ENCODE measurements at places on chromosomes 6 and 20.

DNA sequence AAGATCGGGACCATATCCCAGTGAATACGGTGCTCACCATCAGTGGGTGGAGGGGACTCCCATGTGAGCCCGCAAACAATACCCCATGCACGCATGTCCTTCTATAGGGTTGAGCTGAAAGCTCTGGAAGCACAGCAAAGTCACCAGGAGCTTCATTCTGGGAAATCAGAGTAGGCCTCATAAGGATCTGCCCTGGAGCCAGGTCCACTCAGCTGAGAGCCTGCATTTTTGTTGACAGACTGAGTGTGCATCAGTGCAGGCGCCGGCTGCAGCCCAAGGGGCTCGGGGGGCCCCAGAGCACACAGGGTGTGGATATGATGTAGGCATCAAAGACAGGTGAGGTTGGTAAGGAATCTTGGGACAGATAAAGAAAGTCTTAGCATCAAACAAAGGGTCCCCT, 79.8 kb upstream of the CD93 start:
- DNase-seq: no peak

- no peak for DNase-seq
Observed at GRCh38 chr6:117381749-117382148, 44.0 kb downstream of the ROS1 start.

DNA sequence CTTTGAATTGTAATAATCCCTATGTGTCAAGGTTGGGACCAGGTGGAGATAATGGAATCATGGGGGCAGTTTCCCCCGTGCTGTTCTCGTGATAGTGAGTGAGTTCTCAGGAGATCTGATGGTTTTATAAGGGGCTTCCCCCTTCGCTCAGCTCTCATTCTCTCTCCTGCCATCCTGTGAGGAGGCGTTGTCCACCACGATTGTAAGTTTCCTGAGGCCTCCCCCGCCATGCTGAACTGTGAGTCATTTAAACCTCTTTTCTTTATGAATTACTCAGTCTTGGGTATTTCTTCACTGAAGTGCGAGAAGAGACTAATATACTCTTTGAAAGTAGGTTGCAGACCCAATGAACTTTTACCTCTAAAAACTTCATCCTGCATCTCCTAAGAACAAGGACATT, 39.2 kb upstream of the KCNG1 start:
- DNase-seq: no peak

DNA sequence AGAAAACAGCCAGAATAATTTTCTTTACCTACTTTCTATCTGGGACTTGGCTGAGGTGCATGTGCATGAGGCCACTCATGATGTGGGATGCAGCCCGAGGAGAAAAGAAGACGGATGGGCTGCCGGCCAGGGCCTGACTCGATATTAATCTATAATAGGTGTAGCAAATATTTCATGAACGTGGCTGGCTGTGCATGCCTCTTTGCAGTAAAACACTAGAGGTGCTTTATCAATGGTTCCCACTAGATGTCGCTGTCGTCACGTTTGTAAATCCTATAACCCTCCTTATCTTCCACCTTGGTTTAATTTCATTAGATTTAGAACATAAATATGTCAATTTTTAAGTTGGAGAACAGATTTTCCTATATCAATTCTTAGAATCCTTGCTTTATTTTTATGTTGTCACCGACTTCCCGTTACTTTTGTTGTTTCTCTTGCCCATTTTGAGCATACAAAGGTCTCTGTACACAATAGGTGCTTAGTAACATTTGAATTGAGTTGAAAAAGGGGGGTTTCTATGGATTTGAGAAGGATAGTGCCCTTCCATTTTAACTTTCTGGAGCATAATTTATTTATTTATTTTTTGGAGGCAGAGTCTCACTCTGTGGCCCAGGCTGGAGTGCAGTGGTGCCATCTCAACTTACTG, 19.6 kb upstream of the FERMT1 start:
- DNase-seq: no peak

- DNase-seq: no peak
Observed at GRCh38 chr6:24451581-24452388, 37.6 kb downstream of the GPLD1 start.

DNA sequence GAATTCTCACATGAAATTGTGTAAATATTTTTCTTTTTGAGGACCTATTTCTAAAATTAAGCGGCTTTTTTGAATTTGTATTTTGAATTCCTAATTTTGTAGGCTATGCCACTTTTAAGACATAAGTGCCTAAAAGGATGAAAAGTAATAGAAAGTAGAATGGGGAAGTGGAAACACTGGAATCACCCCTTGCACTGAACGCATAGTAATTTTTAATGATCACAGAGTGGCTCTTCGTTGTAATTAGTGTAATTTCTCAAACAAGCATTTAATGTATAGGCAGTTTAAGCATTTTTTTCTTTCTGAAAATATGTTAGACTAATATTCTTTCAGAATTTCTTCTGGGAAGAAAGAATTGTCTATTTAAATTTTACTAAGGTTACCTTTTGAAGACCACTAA, 73.2 kb downstream of the ARID1B start:
- no peak for DNase-seq

DNA sequence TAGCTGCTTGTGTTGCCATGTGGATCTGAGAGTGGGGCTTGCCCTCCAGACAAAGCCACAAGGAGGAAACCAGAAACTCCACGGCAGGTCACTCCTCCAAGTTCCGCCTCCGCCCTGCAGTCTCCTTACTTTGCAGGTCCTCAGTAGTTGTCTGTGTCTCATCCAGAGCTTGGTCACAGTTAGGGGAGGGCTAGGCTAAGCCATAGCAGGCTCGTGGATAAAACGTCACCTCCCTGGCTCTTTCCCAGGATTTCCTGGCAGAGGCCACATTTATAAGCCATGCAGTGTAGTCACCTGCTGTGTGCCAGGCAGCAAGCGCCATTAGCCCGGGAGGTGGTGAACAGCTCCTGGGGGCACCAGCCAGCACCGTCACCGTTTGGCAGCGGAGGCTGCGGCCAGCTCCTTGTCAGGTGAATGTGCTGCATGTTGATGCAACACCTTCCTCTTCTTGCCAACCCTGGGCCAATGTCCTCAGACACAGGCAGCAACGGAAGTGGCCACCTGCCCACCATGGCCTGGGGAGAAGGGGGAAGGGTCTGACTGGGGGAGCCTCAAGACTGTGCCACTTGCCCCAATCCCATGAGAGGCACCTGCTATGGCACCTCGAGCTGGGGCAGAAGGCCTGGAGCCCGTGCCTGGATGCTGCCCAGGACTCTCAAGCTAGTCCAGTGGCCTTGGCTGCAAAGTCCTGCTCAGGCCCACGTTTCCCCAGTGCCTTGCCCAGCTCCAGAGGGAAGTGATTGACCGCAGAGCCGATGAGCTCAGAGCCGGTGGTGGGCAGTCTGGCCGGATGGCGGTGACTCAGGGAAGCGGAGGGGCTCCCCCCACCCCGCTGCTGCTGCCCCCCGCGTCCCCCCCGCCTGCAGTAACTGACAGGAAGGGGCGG, 39.0 kb upstream of the SLCO4A1 start:
- DNase-seq: no peak

- DNase-seq: no peak
Observed at GRCh38 chr6:106452628-106453027, 92.1 kb downstream of the CRYBG1 start.

DNA sequence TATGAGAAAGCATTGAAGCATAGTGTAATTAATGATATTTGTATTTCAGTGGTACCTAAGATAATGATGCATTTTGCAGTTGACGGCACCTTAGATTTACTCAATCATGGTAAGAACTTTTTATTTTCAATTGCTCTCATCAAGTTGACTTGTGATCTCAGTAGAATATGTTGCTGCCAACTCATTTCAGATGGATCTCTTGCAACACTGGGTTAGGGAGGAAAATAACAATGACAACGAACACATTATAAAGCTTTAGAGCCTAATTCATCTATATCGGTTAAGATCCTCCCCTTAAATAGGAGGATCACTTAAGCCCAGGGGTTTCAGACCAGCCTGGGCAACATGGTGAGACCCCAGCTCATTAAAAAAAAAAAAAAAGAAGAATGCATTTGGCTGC, 18.0 kb upstream of the TBC1D22B start:
- DNase-seq: no peak

GRCh38 chr6:98016565-98016964, 733.5 kb upstream of the MMS22L start:
- DNase-seq: no peak

GRCh38 chr6:9710574-9710973, 704.3 kb downstream of the TFAP2A start:
- DNase-seq: no peak

GRCh38 chr6:4986999-4987398, 16.8 kb downstream of the RPP40 start:
- DNase-seq: no peak

- no peak for DNase-seq
Observed at GRCh38 chr6:91281901-91282300, 695.0 kb upstream of the MAP3K7 start.

GRCh38 chr20:17233626-17234025, 6.8 kb downstream of the PCSK2 start:
- no peak for DNase-seq

- DNase-seq: no peak
Observed at GRCh38 chr6:165950316-165950715, 217.3 kb downstream of the TBXT start.

GRCh38 chr6:128057946-128058345, 157.1 kb upstream of the THEMIS start:
- DNase-seq: no peak

- DNase-seq: no peak
Observed at GRCh38 chr6:17469006-17469832, 75.8 kb downstream of the CAP2 start.

DNA sequence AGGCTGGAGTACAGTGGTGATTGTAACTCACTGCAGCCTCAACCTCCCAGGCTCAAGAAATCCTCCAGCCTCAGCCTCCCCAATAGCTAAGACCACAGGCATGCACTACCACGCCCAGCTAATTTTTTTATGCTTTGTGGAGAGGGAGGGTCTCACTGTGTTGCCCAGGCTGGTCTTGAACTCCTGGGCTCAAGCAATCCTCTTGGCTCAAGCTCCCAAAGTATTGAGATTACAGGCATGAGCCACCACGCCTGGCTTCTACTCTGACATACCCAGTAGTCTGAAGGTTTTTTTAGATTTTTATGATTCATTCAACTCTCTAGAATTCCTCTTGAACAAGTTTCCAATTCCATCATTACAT, 1.3 kb upstream of the ARHGAP18 start:
- no peak for DNase-seq

- no peak for DNase-seq
Observed at GRCh38 chr6:37005061-37005810, at the start of gene FGD2. TSS of gene FGD2 (plus strand) at chr6:37005655. CDS start at chr6:37005818, 163 bp downstream.

DNA sequence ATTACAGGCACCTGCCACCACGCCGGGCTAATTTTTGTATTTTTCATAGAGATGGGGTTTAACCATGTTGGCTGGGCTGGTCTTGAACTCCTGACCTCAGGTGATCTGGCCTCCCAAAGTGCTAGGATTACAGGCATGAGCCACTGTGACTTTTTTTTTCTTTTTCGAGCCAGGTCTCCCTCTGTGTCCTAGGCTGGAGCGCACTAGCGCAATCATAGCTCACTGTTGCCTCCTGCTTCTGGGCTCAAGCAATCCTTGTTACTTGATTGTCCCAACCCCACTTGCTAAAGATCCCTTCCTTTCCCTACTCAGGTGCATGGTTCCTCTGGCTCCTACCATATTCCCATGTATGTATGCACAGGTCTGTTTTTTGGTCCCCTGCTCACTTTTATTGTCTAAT, 27.4 kb upstream of the SMIM29 start:
- DNase-seq: no peak

DNA sequence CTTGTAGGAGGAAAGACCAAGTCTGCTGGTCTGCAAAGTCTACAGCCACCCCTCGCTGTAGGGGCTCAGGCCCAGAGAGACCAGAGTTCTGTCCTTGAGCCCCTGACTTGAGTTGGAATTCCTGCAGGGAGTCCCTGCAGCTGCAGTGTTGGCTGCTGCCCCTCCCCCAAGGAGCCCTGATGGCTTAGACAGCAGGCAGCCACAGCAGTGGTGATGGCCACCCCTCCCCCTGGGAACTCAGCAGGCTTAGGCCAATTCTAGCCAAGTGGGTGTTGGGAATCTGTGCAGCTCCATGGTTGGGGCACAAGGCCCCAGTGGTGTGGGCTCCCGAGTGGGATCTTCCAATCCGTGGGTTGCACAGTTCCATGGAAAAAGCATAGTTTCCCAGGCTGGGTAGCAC, 345.4 kb downstream of the CD109 start:
- DNase-seq: no peak

DNA sequence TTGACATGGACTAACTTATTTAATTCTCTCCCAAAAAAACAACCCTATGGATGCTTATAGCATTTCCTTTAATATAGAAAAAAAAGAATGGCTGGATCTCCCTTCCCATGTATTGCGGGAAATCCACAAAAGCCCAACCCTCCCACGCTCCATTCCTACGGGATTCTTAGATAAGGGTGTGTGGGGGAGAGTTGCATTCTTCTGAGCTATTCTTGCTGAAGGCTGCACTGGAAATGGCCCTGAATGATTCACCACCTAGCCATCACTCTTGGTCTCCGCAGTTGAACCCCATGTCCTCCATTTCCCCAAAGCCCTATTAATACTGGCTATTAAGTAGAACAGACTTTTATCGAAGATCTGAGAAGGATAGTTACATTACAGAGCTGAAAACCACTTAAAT, 41.9 kb upstream of the ADGRF5 start:
- no peak for DNase-seq

GRCh38 chr6:77707603-77708002, 54.8 kb downstream of the MEI4 start:
- no peak for DNase-seq

DNA sequence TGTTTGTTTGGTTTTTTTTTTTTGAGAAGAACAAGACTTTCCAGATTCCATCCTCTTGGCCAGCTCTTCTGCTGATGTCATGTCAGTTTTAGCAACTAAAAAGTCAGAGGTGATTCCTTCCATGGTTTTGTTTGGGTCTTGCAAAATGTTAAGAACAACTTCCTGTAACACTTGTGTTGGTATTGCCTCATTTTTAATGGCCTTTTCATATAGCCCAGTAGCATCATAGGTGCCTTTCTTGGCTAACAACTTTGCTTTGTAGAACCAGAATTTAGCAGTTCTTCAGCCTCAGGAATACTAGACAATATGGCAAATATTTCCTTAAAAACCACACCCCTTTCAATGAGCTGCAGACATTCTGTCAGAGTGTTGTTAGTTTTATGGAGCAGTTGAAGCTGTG, 99.5 kb upstream of the SIRPG start:
- DNase-seq: no peak

GRCh38 chr6:11432713-11433450, 104.7 kb upstream of the TMEM170B start:
- DNase-seq: peak; percentile 85

DNA sequence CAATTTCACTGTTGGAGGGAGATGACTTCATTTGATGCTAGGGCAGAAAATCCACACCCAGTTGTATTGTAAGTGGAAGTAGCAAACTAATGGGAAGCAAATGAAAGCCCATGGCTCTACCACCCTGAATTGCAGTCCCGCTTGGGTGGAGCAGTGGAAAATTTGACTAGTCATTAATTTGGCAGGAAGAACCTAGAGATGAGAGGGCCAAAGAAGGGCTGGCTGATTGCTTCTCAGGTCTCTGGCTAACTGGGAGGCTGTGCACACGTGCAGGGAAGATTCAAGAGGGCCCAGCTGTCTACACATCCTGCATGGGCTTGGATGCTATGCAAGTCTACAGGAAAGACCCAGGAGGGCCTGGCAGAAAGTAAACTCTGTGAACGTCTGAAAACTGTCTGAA, 466.2 kb downstream of the TFAP2A start:
- no peak for DNase-seq

All from fibroblast of skin of left biceps (primary cell).